ENCODE measurements at places on chromosomes 5 and 9. TPM values are rescaled to one million over a fixed set of nuclear protein-coding genes. Genes with fewer than 3 reads are reported as not detected.

GRCh38 chr5:4627929-4628328 lies 512.2 kb upstream of the ADAMTS16 start:
- no peak overlapping the region for H3K4me3 ChIP-seq
- no peaks in the 10 kb centered on the region for H3K27me3 ChIP-seq
- no peaks in the 10 kb centered on the region for H3K4me1 ChIP-seq

DNA sequence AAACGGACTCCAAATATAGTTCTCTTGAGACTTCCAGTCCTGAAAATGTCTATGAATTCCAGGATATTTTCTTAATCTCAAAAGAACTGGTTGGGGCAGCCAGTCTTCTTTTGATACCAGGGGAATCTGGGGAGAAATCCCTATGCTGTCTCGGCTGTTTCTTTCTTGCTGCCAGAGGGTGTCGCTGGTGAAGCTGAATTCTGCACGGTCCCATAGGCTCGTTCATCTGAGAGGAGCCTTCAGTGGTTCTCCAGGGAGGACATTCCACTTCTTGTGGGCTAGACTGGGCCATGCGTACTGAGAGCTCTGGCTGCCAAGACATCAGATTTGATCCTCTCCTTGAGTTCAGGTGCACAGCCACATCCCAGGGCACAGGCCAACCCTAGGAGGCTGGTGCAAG lies 155.0 kb upstream of the CLINT1 start:
- H3K4me1 ChIP-seq, result no peaks in the 10 kb centered on the region
- H3K4me3 ChIP-seq, result no peak overlapping the region
- peaks cover 6% of the 10 kb centered on the region for H3K27me3 ChIP-seq

- no peak overlapping the region for H3K4me3 ChIP-seq
- H3K4me1 ChIP-seq, result no peaks in the 10 kb centered on the region
- DNase-seq, result no peak
- no peaks in the 10 kb centered on the region for H3K27me3 ChIP-seq
- no peaks in the 10 kb centered on the region for H3K36me3 ChIP-seq
Observed at GRCh38 chr9:114250235-114250568, 72.7 kb upstream of the ORM1 start.

- H3K27me3 ChIP-seq, result no peaks in the 10 kb centered on the region
- H3K27ac ChIP-seq, result peak overlapping the region; percentile 74
- no peaks in the 10 kb centered on the region for H3K36me3 ChIP-seq
- no peak overlapping the region for H3K4me3 ChIP-seq
Observed at GRCh38 chr5:57494104-57495098, 11.8 kb upstream of the ACTBL2 start.

GRCh38 chr9:98191671-98192502 lies 550 bp downstream of the CORO2A start:
- no peaks in the 10 kb centered on the region for H3K27me3 ChIP-seq
- no peaks in the 10 kb centered on the region for H3K36me3 ChIP-seq
- H3K27ac ChIP-seq, result no peak overlapping the region
- H3K4me1 ChIP-seq, result peaks cover 31% of the 10 kb centered on the region
- peak; percentile 28 for DNase-seq

DNA sequence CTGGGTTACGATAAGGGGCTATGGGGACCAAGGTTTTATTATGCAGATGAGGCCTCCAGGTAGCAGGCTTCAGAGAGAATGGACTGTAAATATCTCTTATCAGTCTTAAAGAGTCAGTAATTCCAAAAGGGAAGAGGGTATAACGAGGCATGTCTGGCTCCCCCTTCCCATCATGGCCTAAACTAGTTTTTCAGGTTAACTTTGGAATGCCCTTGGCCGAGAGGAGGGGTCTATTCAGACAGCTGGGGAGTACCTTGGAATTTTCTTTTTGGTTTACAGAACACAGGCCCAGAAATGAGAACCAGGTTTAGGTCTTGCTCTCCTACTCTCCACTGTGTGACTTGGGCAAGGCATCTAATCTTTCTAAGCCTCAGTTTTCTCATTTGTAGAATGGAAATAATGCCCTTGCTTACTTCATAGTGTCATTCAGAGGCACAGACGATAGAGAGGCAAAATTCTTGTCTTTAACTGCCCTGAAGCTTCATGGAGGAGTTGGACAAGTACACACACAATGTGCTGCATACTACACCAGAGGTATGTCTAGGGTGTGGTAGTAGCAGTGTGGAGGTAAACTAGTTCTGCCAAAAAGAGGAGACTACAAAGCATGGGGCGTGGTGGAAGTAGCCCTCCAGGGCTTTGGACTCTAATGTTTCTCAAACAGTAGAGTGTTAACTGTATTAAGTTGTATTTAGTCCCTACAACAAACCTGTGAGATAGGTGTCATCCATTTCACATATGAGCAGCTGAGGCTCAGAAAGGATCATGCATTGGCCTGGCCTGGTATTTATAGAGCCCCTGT lies 45.5 kb downstream of the IRF1 start:
- H3K27me3 ChIP-seq, result no peaks in the 10 kb centered on the region
- no peak for DNase-seq
- peaks cover 82% of the 10 kb centered on the region for H3K4me1 ChIP-seq
- H3K36me3 ChIP-seq, result peaks cover 66% of the 10 kb centered on the region

DNA sequence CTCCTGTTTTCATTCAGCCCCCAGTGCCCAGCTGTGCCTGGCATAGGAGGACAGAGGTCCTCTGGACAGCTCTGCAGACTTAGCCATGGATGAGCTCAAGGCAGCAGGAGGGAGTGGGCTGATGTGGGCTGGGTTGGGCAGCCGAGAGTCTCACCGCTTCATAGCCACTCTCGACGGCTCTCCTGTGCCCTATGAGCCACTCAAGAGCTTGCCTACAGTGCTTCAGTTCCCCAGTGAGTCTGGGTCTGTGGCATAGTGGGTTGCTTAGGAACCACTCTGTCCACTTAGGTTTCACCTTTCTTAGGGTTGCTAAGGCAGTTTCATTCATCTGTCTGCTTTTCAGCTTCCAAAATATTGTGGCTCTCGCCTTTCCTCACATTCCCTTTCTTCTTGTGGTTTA lies 296.8 kb downstream of the ICE1 start:
- no peaks in the 10 kb centered on the region for H3K36me3 ChIP-seq
- no peaks in the 10 kb centered on the region for H3K4me1 ChIP-seq
- no peak overlapping the region for H3K4me3 ChIP-seq
- H3K27me3 ChIP-seq, result no peaks in the 10 kb centered on the region

GRCh38 chr5:71734141-71734540 lies 15.1 kb downstream of the CARTPT start:
- no peaks in the 10 kb centered on the region for H3K4me1 ChIP-seq
- H3K4me3 ChIP-seq, result no peak overlapping the region
- no peaks in the 10 kb centered on the region for H3K27me3 ChIP-seq
- DNase-seq, result no peak
- no peaks in the 10 kb centered on the region for H3K36me3 ChIP-seq

- H3K4me1 ChIP-seq, result no peaks in the 10 kb centered on the region
- H3K4me3 ChIP-seq, result no peak overlapping the region
- no peaks in the 10 kb centered on the region for H3K36me3 ChIP-seq
- DNase-seq, result no peak
- no peak overlapping the region for H3K27ac ChIP-seq
- no peaks in the 10 kb centered on the region for H3K27me3 ChIP-seq
Observed at GRCh38 chr5:133523013-133523658, 89.2 kb downstream of the FSTL4 start.

DNA sequence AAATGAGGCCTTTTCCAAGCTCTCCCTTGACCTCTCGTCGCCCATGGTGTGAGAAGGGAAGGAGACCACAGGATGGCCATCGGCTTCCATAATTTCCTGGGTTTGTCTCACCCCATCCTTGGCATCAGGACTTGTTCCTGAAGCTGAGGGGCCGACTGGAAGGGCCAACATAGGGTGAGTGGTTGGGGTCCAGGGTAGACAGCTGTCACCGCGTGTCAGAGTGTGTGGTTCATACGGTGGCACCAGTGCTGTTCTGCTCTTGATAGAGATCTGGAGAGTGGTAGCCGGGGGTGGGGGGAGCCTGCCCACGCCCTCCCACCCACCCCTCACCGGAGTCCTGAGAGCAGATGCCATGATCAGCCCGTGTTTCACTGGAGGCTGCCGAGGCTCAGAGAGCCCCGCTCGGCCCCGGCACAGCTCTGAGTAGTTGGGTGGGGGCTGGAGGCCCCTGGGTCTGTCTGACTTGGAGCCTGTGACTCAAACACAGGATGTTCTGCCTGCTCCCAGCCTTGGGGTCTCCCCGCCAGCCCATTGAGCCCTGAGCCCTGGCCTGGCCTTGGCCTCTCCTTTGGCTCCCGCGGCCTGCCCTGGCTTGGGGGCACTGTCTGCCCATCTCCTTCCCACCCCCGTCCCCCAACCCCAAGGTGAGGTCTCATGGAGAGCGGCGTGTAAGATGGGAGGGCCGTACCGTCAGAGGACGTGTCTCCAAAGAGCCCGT lies 53.1 kb upstream of the IER5L start:
- H3K4me1 ChIP-seq, result peaks cover 33% of the 10 kb centered on the region
- H3K36me3 ChIP-seq, result no peaks in the 10 kb centered on the region
- no peaks in the 10 kb centered on the region for H3K27me3 ChIP-seq
- H3K4me3 ChIP-seq, result no peak overlapping the region

DNA sequence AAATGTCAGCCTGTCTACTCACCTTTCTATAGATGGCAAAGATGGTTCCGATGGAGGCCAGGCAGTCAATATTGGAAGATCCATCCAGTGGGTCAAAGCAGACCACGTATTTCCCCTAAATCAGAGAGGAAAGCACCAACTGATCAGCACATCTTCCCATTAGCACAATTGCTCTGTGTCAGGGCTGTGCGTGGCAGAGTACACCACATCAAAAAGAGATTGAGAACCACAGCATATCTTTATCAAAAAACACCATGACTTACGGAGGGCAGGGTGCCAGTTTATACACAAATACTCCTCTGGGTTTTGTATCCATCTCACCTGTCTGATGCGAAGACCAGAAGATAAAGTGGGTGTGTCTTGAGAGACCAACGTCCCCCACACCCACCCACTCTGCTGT lies 9.1 kb downstream of the FBP2 start:
- peaks cover 5% of the 10 kb centered on the region for H3K27me3 ChIP-seq
- H3K27ac ChIP-seq, result no peak overlapping the region
- no peaks in the 10 kb centered on the region for H3K36me3 ChIP-seq
- no peak for DNase-seq

- no peak for DNase-seq
- peaks cover 4% of the 10 kb centered on the region for H3K27me3 ChIP-seq
- no peaks in the 10 kb centered on the region for H3K36me3 ChIP-seq
- H3K27ac ChIP-seq, result no peak overlapping the region
- no peak overlapping the region for H3K4me3 ChIP-seq
Observed at GRCh38 chr9:98658951-98659351, 49.8 kb downstream of the GABBR2 start.

DNA sequence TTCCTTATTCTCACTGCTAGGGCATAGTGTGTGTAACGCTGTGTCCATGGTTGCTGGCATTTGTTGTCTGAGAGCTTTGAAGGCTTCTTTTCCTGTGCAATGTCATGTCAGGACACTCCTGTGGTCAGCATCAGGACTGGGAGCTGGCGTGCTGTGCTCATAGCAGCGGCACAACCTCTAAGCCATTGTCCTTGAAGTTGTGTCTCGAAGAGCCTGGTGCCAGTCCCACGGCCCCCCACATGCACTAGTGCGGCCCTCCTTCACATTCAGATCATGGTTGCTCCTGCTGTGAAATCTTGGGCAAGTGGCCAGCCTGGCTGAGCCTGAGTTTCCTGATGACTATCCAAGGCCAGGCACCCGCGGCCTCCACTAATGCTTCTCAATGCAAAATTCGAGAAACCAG lies 32.4 kb downstream of the PDZD2 start:
- H3K27me3 ChIP-seq, result no peaks in the 10 kb centered on the region
- DNase-seq, result no peak
- no peak overlapping the region for H3K27ac ChIP-seq
- no peaks in the 10 kb centered on the region for H3K36me3 ChIP-seq

DNA sequence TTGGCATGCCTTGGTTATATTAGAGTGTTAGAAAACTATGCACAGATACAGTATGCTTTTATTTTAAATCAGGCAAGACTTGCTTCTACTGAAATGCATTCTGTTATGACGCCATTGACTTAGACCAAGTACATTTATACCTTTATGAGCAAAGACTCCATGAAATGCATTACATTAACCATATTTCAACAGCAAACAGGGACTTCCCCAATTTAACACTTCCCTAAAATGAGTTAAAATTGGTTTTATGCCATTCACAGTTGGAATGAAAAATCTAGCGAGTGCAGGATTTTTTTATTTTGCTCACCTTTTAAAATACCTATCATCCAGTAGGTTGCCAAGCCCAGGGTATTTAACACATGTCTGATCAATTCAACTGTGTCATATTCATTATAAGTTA lies 272.1 kb upstream of the IZUMO3 start:
- H3K4me3 ChIP-seq, result no peak overlapping the region

DNA sequence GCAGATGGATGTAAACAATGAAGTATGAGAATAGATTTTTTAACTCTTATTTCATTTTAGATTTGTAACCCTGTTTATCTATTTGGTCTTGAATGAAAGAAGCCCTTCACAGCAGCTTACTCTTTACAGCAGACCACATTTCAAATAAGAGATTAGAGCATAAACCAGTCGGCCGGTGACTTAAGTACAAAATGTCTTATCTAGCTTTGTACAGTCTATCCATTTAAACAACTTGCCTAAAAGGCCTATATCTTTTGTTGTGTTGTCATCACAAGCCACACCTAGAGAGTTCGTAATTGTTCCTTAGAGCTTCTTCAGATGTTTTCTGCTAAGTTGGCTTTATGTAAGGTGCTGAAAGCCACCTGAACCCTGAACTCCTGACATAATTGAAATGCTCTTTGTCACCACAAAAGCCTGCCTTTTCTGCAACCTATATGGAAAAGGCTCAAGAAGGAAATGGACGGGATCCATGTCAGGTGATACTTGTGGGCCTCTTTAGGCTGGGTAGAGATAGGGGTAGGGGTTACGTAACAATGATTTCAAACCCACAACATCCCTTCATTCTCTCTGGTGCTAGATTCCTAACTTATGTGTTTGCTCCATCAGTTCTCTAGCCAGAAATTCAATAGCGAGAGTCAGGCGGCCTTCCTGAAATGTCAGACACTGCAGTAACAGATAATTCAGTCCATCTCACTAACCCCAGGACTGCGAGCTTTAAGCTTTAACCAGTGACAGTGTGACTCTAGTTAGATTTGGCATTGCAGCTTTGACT lies 162.5 kb downstream of the CD180 start:
- no peak overlapping the region for H3K27ac ChIP-seq
- no peaks in the 10 kb centered on the region for H3K27me3 ChIP-seq
- no peak for DNase-seq
- H3K36me3 ChIP-seq, result no peaks in the 10 kb centered on the region
- H3K4me3 ChIP-seq, result no peak overlapping the region

GRCh38 chr5:36125868-36126267 lies 25.8 kb downstream of the LMBRD2 start:
- H3K4me3 ChIP-seq, result no peak overlapping the region
- H3K27me3 ChIP-seq, result no peaks in the 10 kb centered on the region
- no peak overlapping the region for H3K27ac ChIP-seq
- H3K4me1 ChIP-seq, result no peaks in the 10 kb centered on the region

GRCh38 chr5:132438917-132439316 lies 51.7 kb downstream of the IRF1 start:
- peaks cover 30% of the 10 kb centered on the region for H3K36me3 ChIP-seq
- H3K4me3 ChIP-seq, result no peak overlapping the region

SLC36A3 gene
- total RNA-seq, result not detected

PCDHA2 gene
- total RNA-seq, result not detected

SNX2 gene
- total RNA-seq, result 46.0 TPM

HTR1A gene
- total RNA-seq, result not detected

SMIM33 gene
- total RNA-seq, result not detected

MSMP gene
- not detected for total RNA-seq

SIT1 gene
- total RNA-seq, result 19.2 TPM

FAM221B gene
- not detected for total RNA-seq

CCT5 gene
- total RNA-seq, result 27.4 TPM

Data from CD4-positive, alpha-beta T cell (primary cell).